Activated CD4-positive, alpha-beta T cell treated with anti-CD3 and anti-CD28 coated beads, Interleukin-2, amount 10 ng/mL, durations not matched to agents 7 days and 5 days (primary cell): ENCODE measurements at places on chromosomes 2 and 18.

DNA sequence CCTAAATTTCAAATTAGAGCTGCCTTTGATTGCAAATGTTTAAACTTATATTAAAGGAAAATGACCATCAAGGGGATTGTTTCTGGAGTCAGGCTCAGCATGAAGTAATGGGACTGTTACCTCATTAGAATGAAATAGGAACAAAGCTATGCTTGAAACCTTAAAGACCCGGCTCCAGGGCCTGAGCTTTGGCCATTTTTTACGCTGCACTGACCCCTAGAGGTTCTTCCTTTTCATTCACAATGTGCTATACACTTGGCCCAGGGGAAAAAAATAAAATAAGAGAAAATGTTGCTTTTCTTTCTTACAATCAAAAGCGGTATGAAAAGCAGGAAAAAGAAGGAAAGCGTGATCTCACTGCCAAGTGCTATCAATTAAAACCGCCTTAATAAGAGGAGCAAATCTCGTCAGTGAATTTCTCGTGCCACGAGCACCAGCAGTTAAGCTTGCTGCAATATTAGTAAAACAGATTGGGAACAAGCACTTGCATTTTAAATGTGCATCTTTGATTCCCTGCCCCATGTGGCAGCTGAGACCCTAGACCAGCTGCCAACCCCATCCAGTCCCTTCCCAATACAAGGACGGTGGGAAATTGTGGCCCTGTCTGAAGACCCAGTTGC lies 96.6 kb downstream of the MBD2 start:
- no peaks in the 10 kb centered on the region for H3K36me3 ChIP-seq
- DNase-seq: peak; percentile 16
- H3K27ac ChIP-seq: no peak overlapping the region

DNA sequence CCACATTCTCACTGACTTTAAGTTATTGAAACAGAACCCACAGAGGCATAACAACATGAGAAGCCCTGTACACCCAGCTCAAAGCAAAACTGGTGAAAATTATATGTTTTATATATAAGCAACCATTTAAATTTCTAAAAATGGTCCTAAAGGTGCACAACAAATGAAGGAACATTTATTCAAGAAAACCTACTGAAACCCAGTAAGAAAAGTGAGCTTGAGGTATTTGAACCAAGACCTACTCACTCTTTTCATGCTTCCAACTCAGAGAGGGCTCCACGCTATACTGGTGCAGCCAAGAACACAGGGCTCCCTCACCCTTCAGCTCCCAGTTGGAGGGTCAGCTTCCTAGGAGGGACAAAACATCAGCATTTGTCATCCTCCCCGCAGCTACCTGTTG lies 2.1 kb upstream of the CACNB4 start:
- H3K27ac ChIP-seq: no peak overlapping the region
- peaks cover 48% of the 10 kb centered on the region for H3K27me3 ChIP-seq
- no peak for DNase-seq

DNA sequence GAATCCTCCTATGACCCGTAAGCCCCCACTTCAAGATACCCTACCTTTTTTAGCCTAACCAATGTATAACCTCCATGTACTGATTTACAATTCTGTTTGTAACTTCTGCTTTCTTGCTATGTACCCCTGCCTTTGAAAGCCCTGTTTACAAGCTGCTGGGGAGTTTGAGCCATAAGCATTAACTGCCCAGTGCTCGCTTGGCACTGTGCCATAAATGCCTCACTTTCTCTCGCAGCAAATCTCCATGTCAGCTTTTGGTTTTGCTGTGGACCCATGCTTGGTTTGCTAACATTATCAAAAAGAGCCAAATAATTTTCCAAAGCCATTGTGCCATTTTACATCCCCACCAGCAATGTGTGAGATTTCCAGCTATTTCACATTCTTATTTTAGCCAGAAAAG lies 51.8 kb downstream of the TEX51 start:
- no peaks in the 10 kb centered on the region for H3K4me1 ChIP-seq
- H3K27ac ChIP-seq: no peak overlapping the region
- H3K36me3 ChIP-seq: no peaks in the 10 kb centered on the region
- no peak overlapping the region for H3K4me3 ChIP-seq
- peaks cover 13% of the 10 kb centered on the region for H3K27me3 ChIP-seq
- DNase-seq: no peak

DNA sequence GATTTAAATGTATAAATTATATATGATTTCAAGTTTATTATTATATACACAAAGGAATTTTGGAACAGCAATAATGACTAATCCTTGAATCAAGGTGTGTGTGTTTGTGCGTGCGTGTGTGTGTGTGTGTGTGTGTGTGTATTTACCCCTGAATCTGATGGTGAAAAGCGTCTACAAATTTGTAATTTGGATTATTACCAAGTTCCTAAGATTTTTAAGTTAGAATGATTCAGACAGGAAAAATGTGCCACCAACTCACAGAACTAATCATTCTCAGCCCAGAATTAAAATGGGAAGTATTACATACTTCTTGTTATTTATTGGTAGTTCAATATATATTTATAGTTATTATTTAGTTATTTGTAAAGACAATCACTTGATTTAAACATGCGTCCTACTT lies 12.3 kb downstream of the CALCRL start:
- H3K27me3 ChIP-seq: no peaks in the 10 kb centered on the region
- no peak overlapping the region for H3K27ac ChIP-seq
- no peaks in the 10 kb centered on the region for H3K4me1 ChIP-seq
- DNase-seq: no peak
- H3K4me3 ChIP-seq: no peak overlapping the region

GRCh38 chr2:71604726-71605120 lies 151.4 kb downstream of the DYSF start:
- H3K27me3 ChIP-seq: peaks cover 5% of the 10 kb centered on the region
- DNase-seq: no peak
- H3K4me1 ChIP-seq: peaks cover 17% of the 10 kb centered on the region
- H3K36me3 ChIP-seq: no peaks in the 10 kb centered on the region
- H3K27ac ChIP-seq: no peak overlapping the region
- H3K4me3 ChIP-seq: no peak overlapping the region
